Stimulated activated naive CD4-positive, alpha-beta T cell treated with Interleukin-2 at 50 U/mL for 16 hours (primary cell): ENCODE measurements at places on chromosomes 7 and 10.

DNA sequence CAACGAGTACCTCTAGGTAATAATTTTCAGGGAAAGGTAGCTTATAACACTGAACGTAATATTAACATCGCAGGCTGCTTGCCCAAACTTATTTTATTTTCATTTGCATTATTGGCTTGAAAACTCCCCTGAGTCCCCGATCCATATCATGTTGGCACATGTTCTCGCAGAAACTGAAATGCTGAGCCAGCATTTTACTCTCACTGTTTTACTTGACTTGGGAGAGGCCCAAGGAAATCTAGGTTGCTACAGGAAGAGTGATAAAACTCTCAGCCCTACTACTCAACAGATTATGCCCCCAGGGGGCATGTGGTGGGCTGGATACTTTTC is 183.5 kb upstream of the HABP2 start:
- no peak for DNase-seq

- no peak for DNase-seq
Observed at GRCh38 chr10:122997864-122998263, 10.7 kb downstream of the IKZF5 start.

GRCh38 chr7:38846280-38846679 is 62.7 kb downstream of the VPS41 start:
- no peak for DNase-seq

DNA sequence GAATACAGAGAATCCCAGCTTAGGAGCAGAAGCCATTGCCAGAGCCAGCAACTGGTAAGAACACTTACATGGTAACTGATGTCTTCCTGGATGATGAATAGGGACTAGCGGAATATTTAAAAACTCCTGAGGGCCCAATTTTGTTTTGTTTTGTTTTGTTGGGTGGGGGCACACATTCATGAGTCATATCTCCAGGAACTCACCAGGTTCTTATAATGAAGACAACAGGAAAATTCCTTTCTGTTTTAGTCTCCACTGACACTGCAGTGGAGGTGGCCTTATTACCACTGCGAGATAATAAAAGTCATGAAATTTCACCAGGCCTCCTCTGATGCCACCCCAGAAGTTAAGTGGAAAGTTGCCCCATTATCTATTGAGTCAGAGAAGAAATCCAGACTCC is 6.6 kb upstream of the CUZD1 start:
- DNase-seq, result no peak

DNA sequence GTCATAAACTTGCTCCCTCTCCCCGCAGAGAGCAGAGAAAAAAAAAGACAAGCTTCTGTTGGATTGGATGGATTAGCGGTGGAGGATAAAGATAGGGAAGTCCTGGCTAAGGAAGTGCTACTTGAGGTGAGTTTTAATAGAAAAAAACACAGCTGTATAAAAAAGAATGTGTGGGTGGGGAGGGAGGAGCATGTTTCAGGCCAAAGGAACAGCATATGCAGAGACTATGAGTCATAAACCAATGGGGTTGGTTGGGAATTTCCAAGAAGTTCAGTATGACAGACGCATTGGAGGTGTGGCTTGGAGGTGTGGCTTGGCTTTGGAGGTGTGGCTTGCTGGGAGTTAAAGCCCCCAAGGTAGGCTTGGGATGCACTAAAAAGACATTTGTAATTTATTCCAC is 103.0 kb upstream of the LSM8 start:
- peak; percentile 16 for DNase-seq

DNA sequence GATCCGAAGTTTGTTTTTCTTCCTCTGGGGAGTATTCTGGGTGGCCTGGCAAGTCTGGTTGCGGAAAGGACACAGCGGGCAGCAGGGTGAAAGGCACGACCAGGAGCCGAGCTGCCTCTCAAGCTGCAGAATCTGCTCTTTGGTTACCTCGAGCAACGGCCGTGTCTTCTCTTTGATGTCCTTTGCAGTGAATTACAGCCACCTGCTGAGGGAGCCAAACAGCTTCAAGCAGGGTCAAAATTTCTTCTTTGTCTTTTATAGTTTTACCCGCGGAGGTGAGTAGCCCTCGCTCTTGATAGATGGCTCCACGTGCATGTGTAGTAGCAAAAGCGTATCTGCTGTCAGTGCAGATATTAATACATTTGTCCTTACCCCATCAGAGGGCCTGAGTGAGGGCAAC is 177.3 kb upstream of the MBL2 start:
- no peak for DNase-seq

GRCh38 chr7:78558566-78558965 is 760.0 kb downstream of the PHTF2 start:
- DNase-seq, result no peak

- no peak for DNase-seq
Observed at GRCh38 chr10:22998091-22998490, 70.2 kb downstream of the ARMC3 start.

- DNase-seq, result no peak
Observed at GRCh38 chr7:140738280-140738679, 41.8 kb downstream of the NDUFB2 start.

DNA sequence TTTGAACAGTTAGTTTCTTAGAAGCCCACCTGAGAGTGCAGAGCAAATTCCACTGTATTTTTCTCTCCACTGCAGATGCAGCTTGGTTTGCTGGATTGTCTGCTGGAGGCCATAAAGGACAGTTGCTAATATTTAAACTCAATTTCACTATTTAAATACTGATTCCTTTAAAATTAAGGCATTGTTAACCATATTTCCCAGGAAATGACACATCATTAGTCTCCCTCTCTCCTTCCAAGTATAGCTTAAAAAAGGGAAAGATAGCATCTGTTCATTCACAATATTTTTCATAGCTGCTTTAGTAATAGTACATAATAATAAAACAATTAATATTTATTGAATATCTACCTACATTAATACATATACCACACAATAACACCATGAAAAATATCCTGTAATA is 252.9 kb downstream of the HGF start:
- DNase-seq, result no peak

DNA sequence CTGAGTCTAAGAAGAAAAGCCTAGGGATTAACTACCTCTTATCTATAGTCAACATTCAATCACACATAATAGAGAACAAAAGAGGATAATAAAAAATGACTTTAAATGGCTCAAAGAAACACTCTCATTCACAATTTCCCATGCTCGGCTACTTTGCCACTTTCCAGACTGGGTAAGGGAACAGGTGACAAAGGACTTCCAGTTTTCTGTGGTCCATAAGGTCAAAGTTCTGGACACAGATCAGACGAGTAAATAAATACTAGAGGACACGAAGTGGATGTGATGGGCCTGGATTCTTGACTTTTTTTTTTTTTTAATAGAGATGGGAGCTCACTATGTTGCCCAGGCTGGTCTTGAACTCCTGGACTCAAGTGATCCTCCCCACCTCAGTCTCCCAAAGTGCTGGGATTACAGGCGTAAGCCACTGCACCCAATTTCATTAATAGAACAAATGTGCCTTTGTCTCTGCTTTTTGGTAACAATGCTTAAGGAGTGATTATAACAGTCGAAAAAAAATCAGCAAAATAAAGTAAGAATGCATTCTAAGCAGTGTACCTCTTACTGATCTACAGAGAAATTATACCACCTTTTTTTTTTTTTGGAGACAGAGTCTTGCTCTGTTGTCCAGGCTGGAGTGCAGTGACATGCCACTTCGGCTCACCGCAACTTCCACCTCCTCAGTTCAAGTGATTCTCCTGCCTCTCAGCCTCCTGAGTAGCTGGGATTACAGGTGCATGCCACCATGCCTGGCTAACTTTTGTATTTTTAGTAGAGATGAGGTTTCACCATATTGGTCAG is 70.6 kb downstream of the WAPL start:
- no peak for DNase-seq

DNA sequence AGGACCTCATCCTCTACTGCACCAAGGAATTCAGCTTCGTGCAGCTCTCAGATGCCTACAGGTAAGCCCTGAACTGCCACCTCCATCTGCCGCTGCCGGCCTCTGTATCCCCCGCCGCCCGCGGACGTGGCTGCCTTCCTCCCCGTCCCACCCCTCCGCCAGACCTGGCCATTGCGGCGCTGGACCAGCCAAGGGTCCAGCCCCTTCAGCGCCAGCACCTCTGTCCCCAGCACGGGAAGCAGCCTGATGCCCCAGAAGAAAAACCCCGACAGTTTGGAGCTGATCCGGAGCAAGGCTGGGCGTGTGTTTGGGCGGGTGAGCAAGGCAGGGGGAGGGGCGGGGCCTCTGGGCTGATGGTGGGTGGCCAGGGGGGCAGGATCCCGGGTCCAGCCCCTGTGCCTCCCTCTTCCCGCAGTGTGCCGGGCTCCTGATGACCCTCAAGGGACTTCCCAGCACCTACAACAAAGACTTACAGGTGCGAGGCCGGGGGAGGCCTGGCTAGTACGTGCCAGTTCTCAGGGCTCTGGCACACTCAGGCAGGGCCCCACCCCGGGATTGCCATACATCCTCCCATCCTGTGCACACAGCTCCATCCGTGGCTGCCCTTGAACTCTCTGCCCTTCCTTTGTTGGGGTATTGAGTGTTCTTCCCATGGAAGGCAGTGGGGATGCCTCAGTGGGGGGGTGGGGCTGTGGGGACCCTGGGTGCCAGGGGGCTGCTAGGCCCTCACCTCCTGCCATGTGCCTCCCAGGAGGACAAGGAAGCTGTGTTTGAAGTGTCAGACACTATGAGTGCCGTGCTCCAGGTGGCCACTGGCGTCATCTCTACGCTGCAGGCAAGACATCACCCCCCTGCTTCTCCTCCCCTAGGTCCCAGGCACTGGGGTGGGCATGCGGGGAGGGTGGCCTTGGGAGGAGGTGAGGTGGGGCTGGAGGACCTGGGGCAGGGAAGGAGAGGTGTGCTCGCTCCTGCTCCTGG is 13.5 kb downstream of the ASL start:
- DNase-seq, result no peak

DNA sequence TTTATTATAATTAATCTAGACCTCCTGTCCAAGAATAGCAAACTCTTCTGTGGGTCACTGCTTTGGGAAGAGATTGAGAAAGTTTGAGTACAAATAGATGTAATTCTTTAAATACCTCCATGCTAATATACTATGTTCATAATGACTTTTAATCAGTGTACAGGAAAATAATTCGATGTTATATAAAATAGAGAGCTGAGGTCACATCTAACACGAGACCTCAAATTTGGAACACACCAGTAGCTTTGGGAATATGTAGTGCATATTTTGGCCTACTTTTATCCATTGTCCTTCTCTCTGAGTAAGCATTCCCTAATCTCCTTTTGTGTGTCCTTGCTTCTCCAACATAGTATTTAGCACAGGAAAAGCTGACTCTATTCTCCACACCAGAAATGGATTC is 27.3 kb upstream of the CABCOCO1 start:
- no peak for DNase-seq

- DNase-seq, result no peak
Observed at GRCh38 chr7:100053215-100053614, 3.6 kb downstream of the ZSCAN21 start.

DNA sequence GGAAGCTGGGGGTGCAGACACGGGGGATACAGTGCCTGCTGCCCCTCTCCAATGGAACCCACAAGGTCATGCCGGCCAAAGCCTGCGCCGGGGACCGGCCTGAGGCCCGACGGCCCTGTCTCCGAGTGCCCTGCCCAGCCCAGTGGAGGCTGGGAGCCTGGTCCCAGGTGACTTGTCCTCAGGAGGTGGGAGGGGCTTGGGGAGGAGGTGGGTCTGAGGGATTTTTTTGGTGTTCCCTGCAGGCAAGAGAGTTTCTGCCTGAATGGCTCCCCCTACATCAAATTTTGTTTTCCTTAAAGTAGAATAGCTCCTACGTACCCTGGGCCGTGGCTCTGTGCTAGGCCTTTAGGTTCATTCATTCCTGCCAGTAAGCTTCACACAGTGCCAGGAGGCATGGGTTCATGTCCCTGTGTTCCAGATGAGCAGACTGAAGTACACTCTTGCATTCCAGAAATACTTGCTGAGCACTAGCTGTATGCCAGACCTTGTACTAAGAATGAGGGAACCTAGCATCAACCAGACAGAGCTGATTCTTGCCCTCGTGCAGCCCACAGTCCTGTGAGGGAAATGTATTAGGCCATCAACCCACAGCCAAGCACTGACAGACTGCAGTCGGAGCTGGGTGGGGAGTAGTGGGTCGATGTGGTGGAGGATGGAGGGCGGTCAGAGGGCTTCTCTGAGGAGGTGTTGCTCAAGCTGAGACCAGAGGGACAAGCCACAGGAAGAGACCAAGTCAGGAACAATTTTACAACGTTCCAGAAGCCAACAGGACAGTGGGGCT is 31.1 kb downstream of the TBATA start:
- no peak for DNase-seq

DNA sequence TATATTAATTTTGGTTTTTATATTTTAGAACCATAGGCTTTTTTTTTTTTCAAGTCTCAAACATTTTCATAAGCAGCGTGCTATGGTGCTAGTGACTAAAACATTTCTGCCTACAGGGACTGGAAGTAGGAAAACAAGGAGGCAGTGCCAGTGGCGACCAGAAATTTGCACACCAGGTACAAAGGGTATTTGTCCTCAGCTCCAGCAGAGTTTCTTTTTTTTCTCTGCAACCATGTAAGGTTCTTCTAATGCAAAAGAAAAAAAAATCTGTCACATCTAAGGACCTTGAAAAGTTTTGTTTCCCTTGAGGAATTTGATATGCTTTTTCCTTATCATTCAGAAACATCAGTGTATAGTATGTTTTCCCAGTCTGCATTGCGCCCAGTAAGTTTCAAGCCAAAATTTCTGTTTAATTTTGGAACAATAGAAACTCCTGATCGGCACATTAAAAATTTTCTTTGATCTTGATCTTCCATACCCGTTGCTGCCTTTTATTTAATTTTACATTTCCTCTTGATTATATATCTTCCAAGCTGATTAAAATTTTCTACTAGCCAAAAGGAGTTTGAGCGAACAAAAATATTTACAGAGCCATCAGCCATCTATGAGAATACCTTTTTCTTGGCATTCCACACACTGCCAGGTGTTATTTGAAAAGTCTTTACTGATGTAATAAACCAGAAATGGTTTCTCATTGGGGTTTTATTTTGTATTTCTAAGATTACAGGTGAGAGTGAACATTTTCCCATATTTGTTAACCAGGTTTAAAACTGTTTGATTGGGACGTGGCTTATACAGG is 956 bp upstream of the KLHDC10 start:
- DNase-seq, result no peak

- no peak for DNase-seq
Observed at GRCh38 chr7:44466300-44467216, 23.9 kb downstream of the NUDCD3 start.

GRCh38 chr7:4803397-4804241 is 28.2 kb downstream of the AP5Z1 start:
- no peak for DNase-seq

- DNase-seq, result no peak
Observed at GRCh38 chr10:3961082-3961481, 176.1 kb upstream of the KLF6 start.

GRCh38 chr10:75593692-75594556 is 162.5 kb downstream of the LRMDA start:
- no peak for DNase-seq
